Femur (tissue), 1 donor: ENCODE measurements at places on chromosomes 3 and 15.

GRCh38 chr15:54120949-54121463, 142.8 kb downstream of the UNC13C start:
- no peak for DNase-seq

DNA sequence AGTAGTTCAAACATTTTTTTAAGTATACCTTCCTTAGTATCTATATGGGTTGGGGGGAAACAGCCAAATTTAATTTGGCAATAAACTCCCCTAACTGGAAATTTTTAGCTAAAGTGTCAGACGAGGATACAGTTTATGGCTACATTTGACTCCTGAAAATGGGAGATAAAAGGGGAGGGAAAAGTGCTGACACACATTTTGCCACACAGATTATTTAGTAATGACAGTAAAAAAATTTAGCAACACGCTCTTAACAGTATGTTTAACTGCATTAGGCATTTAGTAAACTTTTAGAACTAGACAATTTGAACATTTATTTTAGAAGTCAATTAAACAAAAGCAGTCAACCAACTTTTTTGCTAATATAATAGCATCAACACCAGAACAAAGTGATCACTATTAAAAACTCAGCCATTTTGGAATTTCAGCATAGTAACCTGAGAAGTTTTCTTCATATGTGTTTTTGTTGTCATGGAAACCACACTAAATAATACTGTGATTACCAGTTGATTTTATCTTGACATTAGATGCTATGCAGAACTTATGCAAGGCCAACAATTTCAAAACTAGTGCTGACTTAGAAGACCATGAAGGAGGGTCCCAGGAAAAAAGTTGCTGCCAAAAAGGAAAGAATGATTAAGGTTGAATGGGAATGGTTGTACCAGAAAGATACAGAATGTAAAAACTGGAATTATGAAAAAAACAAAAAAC, 47.0 kb upstream of the TFG start:
- DNase-seq, result no peak

- no peak for DNase-seq
Measured at GRCh38 chr3:149703466-149703865, 45.6 kb upstream of the WWTR1 start.

DNA sequence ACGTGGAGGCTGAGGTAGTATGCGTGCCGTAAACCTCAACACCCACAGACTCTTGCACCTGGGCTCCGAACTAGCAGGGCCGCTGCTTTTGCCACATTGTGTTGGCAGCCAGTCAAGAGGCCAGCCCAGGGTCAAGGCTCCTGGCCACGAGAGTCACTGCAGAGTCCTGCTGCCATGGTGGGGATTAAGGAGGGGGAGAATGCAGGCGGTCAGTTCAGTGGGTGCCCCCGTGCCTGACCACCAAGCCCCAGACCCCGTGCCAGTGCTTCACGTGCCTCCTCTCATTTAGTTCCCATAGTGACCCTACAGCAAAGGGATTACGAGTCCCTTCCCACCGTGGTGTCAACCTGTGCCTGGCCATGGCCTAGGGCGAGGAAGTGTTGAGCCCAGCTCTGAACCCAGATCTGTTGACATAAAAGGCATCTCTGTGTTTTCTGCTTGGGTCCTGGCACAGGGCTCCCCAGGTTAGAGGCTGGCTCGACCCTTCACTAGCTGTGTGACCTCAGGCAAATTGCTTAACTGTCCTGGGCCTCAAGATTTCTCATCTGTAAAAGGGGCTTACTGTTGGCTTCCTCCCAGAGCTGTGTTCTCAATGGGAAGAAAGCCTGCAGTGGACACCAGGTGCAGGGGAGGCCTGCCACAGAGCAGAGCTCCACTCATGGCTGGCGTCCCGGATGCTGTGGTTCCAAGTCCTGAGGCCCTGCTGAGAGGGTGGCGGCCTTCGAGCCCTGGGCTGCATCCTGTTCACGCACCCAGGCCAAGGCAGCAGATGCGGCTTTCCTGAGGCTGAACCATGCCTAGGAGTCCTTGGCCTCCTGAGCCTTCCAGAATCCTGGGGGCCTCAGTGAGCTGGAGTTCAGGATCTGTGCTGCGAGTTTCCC, 32.8 kb downstream of the FBLN2 start:
- peak; percentile 77 for DNase-seq

GRCh38 chr3:102026656-102027055, 177.3 kb downstream of the NFKBIZ start:
- DNase-seq, result no peak

DNA sequence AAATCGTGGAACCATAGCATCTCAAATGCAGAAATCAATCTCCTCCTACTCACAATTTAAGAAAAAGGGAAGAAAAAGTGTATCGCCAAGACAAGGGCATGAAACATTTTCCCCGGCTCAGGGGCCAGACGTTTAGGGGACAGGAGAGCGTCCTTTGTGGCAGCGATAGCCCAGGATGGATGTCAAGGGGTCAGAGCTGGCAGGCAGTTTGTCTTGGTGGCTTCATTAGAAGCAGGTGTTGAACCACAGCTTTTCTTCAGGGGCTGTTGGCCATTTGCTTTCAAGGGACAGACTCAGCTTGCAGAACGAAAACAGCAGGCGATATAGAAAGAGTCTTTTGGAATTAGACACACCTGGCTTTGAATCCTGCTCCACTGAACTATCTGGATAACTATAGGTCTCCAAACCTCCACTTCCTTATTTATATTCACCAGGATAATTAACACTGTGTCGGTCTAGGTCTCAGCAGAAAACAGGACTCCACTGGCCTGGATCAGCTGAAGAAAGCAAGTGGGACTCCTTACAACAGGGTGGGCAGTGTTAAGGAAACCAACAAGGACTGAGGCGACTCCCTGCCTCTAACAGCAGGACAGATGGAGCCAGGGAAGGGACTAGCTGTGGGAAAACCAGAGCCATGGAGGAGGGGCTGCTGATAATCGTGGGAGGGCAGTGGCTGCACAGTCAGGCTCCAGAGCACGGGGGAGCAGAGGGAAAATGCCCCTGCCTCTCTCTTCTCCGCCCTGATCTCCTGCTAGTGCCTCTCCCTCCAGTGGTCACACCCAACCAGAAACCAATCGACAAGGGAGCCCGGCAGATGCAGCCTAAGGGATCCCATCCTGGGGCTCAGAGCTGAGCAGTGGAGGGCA, 123.6 kb downstream of the LIPC start:
- no peak for DNase-seq

GRCh38 chr3:150265305-150265704, 142.8 kb upstream of the TSC22D2 start:
- DNase-seq, result no peak

GRCh38 chr3:119293105-119293870, 895 bp upstream of the ARHGAP31 start:
- DNase-seq, result no peak

DNA sequence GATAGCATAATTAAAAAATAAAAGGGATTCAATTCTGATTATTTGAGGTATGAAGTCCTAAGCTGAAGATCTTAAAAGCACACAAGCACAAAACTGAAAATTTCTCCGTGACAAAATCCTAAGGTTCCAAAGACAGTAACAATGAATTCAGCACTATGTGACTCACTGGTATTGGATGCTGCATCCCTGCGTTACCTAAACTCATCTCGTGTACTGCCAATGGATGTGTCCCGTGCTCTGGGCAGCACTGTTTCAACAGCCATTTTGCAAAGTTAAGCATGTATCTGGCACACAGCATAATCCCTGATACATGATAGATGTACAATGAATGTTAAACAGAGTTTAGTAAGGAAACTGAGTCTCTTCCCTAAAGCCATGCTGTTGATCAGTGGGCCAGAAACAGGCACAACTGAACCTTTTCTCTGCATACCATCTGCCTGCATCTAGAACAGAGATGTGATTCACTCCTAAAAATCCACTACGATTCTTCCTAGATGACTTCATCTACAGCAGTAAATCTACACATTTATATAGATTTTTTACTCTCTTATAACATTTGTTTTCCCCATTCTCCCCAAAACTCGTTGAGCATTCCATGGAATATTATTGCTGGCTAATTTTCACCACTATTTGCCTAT, 14.3 kb downstream of the SUCLG2 start:
- no peak for DNase-seq

DNA sequence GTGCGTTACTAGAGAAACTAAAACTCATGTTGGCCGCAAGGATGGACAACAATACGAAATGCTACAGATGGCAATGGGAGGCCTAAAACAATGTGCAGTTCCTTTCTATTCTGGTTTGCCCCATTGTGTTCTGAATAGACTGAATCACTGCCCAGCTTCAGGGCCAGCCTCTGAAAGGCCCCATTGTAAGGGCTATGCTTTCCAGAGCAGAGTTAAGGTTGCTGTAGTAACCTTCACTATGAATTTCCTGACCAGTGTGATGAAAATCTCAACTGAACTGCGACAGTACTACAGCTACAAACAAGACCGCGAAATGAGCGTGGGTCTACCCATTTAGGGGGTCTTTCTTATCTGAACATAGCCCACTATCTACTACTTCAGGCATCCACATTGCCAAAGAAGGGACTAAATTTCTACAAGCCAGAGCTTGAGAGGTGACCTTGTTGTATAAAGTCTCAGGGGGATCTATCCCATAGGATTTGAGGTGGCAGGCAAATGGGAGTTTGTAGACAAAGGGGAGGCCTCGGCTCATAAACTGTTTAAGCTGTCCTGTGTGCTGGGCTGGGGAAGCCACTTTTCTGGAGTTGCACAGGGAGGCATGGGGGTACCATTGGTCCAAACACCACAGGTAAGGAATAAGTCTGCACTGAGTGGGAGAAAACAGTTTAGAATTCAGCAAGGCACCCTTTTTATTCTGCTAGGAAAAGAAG, 80.1 kb downstream of the MYO1E start:
- no peak for DNase-seq

DNA sequence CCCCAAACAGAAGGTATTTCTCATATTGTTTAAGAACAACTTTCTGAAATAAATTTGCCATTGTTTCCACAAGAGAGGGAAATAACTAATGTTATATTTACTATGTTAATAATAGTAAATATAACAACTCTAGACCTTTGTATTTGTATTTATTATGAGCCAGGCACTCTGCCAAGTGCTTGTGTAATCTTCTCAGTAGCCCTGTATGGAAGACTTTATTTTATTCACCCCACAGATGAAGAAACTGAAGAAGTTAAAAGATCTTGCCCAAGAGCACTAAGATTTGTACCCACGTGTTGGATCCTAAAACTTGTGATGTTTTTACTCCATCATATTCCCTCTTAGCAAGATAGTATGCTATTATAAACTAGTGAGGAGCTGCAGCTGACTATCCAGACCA, 12.0 kb upstream of the GNB4 start:
- DNase-seq, result no peak

- no peak for DNase-seq
Measured at GRCh38 chr3:127720161-127720823, 47.5 kb downstream of the ABTB1 start.

GRCh38 chr3:26652164-26652563, 29.6 kb downstream of the LRRC3B start:
- DNase-seq, result peak; percentile 86

DNA sequence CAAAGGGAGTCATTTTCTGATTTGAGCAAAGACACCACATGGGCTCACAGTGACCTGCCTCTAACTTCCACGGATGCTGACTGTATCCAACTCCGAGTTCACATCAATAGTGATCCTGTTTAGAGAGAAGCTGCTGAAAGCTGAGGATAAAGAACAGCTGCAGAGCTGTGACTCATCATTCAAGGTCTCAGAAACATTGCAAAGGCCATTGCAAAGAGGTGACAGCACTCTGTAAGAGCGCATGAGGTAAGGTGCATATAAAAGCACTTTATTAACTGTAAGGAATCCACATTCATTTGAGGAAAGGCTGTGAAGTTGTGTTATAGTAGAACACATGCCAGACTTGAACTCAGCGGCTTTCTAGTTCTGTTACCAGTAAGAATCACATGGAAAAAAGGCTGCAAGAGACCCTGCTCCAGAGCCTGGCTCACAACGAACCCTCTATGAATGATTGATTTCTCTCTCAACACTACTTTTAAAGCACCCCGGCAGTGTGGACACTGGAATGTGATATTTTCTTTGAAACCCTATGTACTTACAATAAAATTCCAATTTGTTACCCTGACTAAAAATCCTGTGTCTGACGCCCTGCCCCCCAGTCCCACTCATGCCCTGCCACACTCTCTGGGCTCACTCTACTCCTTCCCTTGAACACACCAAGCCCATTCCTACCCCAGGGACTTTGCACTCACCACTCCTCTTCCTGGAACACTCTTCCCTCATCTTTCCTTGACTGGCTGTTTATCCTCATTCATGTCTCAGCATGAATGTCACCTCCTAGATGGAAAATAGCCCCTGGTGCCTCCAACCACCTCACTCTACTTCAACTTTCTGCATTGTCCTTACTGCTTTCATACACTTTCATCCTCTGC, 111.2 kb downstream of the LSM3 start:
- peak; percentile 53 for DNase-seq

DNA sequence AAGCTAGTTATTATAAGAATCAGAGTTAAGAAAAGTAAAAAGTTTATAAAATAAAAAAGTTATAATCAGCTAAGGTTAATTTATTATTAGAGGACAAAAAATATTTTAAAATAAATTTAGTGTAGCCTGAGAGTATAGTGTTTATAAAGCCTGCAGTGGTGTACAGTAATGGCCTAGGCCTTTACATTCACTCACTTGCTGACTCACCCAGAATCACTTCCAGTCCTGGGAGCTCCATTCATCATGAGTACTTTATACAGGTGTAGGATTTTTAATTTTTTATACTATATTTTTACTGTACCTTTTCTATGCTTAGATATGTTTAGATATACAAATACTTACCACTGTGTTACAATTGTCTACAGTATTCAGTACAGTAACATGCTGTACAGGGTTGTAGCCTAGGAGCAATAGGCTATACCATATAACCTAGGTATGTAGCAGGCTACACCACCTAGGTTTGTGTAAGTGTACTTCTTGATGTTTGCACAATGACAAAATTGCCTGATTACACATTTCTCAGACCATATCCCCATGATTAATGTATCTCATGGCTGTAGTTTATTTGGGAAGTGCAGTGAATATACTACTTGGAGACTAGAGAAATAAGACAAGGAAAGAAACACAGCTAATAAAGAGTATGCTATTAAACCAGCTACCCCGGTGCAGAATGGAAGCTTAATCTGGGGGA, 101.9 kb upstream of the GALNT15 start:
- no peak for DNase-seq

DNA sequence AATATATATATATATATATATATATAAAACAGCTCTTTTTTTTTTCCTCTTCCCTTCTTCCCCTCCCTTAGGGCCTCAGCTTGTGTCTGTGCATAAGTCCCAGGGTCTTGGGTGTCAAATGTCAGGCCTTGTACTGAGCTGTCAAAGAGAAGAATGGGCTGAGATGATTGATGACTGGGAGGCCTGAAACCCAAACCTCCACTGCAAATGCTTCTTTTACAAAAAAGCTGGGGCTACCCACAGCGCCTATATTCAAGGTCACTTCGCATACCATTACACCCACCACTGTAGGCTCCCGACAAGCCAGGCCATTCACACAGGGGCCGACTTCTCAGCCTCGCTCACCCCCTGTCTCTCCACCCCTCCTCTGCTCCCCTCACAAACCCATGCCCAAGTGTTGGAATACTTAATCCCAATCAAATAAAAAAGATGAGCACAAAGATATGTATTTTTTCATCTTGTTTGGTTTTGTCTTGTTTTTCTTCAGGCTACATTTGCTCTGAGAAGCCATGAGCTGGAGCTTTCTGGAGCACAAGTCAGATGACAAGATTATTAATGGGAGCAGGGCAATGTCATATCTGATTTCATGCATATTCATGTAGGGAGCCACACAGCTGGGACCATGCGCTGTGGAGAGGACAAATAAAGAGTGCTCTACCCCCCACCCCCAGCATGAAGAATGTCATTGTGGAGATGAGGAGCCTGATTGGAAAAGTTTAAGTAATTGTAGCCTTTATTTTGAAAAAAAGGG, 614.4 kb upstream of the NR2F2 start:
- no peak for DNase-seq
